ENCODE measurements at places on chromosomes 5 and 9.

DNA sequence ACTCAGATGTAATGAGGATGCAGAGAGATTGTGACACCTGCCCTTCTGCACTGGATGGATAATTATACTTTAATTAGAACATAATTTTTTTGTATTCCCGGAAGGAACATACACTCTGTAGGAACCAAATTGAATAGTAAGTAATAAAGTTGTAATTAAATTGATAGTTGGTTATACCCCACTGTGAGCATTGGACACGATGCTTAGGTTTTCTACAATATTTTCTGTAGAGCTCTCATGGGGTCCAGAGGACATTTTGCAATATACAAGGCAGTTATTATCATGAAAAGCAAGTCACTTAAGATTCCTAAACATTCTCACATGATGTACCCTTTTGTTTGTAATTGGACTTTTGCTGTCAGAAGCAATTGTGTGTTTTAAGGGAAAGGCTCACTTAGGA, 63.4 kb downstream of the DIRAS2 start:
- no peaks in the 10 kb centered on the region for H3K36me3 ChIP-seq
- DNase-seq = no peak
- H3K27me3 ChIP-seq = no peaks in the 10 kb centered on the region
- H3K27ac ChIP-seq = no peak overlapping the region

DNA sequence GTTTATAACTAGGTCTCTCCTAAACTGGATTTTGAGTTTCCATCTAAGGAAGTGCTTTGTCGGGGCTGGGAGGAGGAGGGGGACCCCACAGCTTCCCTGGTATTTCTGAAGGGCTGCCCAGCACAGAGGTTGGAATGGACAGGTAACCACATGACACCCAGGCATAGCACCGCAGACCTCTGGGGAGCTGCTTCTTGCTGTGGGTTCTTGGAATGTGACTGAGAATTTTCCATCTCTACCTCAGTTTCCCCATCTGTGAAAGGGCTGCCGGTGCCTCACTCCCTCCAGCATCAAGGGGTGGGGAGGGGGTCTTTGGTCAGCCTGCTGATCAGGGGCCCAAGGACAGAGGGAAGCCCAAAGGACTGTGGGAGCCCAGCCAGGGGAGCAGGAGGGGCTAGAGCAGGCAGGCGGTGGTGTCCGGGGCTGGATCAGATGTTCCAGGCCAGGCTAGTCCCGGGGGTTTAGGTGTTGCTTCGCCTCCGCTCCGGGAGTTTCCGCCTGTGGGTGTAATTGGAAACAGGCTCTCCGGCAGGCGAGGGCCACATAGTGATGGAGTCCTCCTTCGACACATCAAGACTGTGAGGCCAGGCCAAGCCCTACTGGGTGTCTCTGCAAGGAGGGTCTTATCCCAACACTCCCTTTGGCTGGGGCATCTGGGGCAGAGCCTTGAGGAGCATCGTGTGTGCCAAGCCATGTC, 3.3 kb downstream of the OLFML2A start:
- no peaks in the 10 kb centered on the region for H3K36me3 ChIP-seq
- H3K27ac ChIP-seq = peak overlapping the region; percentile 29
- DNase-seq = no peak
- no peaks in the 10 kb centered on the region for H3K27me3 ChIP-seq
- peaks cover 15% of the 10 kb centered on the region for H3K4me1 ChIP-seq

DNA sequence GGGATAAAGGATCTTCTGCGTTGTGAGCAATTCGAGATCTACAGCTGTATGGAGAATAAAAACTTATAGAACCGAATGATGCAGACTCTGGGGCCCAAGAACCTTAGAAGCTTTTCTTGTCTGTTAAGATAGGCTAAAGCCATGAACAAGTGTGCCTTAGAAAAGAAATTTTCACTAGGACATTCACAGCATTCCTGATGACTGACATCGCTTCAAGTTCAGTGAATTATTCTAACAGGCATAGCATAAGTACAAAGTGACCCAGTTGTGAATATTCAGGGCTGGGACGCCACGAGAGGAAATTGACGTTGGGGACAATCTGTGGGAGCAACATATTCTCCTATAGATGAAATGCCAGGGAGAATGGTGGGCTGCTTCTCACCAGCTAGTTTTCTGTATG, 32.0 kb upstream of the PANK3 start:
- no peak for DNase-seq
- H3K27ac ChIP-seq = no peak overlapping the region
- H3K4me3 ChIP-seq = no peak overlapping the region
- no peaks in the 10 kb centered on the region for H3K4me1 ChIP-seq
- no peaks in the 10 kb centered on the region for H3K36me3 ChIP-seq

- no peak overlapping the region for H3K27ac ChIP-seq
- H3K4me3 ChIP-seq = no peak overlapping the region
- H3K4me1 ChIP-seq = no peaks in the 10 kb centered on the region
- H3K36me3 ChIP-seq = no peaks in the 10 kb centered on the region
- no peak for DNase-seq
Observed at GRCh38 chr9:26326563-26326962, 566.0 kb downstream of the CAAP1 start.

DNA sequence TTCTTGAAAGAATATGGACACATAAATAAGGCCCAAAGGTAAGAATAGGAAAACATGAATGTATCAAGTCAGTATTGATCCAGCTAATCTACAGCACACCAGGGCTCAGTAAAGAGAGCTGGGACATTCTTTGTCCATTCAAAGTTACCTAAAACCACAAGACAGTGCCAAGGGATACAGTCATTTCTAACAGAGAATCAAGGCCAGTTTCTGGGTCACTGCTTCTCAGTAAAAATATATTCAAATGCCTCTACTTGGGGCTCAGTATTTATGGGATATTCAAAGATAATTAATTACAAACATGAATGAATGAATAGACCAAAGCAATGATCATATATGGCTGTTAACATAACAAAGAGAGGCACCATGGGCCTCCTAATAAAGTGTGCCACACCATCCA, 34.9 kb downstream of the MTMR12 start:
- no peak overlapping the region for H3K27ac ChIP-seq
- no peak for DNase-seq
- H3K27me3 ChIP-seq = no peaks in the 10 kb centered on the region
- H3K4me3 ChIP-seq = no peak overlapping the region
- peaks cover 10% of the 10 kb centered on the region for H3K36me3 ChIP-seq
- H3K4me1 ChIP-seq = peaks cover 12% of the 10 kb centered on the region

- no peak for DNase-seq
- H3K4me3 ChIP-seq = no peak overlapping the region
- no peak overlapping the region for H3K27ac ChIP-seq
- no peaks in the 10 kb centered on the region for H3K4me1 ChIP-seq
- peaks cover 36% of the 10 kb centered on the region for H3K27me3 ChIP-seq
Observed at GRCh38 chr5:38167562-38167996, 90.8 kb upstream of the EGFLAM start.

DNA sequence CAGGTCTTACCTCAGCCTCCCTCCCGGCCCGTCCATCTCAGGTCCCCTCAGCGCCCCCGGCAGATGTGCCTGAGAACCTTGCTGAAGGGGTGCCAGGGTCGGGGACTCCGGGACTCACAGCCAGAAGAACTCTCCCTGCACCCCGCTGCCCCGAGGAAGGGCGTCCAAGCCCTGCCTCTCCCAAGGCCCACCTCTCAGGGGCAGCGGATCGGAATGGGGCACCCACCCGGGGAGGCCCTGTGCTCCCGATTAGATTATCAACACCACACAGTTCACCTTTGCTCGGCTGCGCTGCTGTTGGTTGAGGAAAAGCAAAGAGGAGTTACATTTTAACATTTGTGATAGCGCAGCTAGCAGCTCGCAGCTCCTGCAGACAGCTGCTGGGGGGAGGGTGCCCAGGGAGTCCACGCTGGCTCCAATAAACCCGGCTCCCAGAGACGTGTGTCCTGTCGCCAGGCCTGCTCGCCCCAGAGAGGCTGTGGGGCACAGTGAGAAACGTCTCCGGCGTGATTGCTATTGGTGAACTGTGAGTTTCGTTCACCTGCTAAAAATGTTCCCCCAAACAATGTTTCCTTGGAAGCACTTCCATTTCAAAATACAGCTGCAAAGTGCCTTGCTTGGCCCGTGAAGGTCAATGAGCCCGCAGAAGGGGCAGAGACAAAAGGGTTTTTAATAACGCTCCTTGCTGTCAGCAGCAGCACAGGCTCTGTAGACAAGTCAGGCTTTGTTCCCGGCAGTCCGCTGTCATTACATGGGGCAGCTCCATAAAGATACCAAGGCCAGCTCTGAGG, 18.6 kb upstream of the SLC6A19 start:
- peak; percentile 56 for DNase-seq
- no peaks in the 10 kb centered on the region for H3K36me3 ChIP-seq
- H3K4me3 ChIP-seq = no peak overlapping the region
- H3K27ac ChIP-seq = no peak overlapping the region
- H3K4me1 ChIP-seq = no peaks in the 10 kb centered on the region

GRCh38 chr5:172178301-172178987, 9.6 kb downstream of the STK10 start:
- no peak overlapping the region for H3K4me3 ChIP-seq
- 0 out of 2 replicates have a peak, but pooled peaks cover 4% of the 10 kb centered on the region for H3K36me3 ChIP-seq
- no peak overlapping the region for H3K27ac ChIP-seq

DNA sequence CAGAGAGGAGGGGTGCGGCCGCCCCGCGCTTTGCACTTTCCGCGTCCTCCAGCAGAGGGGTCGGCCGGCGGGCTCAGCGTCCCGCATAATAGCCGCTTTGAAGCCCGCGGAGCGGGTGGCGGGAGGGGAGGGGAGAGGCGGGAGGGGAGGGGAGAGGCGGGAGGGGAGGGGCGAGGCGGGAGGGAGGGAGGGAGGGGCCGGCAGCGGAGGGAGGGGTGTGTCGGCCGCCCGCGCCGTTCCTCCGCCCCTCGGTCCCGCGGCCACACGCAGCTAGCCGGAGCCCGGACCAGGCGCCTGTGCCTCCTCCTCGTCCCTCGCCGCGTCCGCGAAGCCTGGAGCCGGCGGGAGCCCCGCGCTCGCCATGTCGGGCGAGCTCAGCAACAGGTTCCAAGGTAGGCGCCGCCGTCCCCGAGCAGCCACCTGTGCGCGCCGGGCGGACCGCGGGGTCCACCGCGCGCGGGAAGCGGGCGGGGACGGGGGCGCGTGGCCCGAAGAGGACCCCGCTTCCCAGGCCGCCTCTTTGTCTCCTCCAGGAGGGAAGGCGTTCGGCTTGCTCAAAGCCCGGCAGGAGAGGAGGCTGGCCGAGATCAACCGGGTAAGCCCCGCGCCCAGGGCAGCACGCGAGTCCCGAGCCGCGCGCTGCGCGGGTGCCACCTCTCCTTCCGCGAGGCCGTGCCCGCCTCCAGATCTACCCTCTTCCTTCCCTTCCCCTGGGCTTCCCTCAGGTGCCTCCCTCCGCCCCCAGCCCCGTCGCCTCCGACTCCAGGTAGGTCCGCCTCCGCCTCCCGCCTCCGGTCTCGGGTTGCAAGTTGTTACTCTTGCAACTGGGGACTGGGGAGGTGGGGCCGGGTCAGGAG, at the start of gene AIF1L:
Gene AIF1L, plus strand, starts transcription at position 263 of the 857 bp plus-strand sequence. Its CDS starts 99 bp downstream, at position 362.
- peak within 1 kb of the TSS; percentile 40 for H3K4me3 ChIP-seq
- H3K27ac ChIP-seq = no peak within 1 kb of the TSS
- H3K4me1 ChIP-seq = no peaks in the 10 kb centered on the region
- DNase-seq = no peak
- H3K27me3 ChIP-seq = peaks cover 6% of the 10 kb centered on the region
- no peaks in the 10 kb centered on the region for H3K36me3 ChIP-seq

GRCh38 chr5:63125392-63125791, 546.8 kb downstream of the LRRC70 start:
- no peak overlapping the region for H3K27ac ChIP-seq
- H3K4me1 ChIP-seq = peaks cover 6% of the 10 kb centered on the region
- no peak for DNase-seq
- H3K4me3 ChIP-seq = no peak overlapping the region
- no peaks in the 10 kb centered on the region for H3K36me3 ChIP-seq
- no peaks in the 10 kb centered on the region for H3K27me3 ChIP-seq

DNA sequence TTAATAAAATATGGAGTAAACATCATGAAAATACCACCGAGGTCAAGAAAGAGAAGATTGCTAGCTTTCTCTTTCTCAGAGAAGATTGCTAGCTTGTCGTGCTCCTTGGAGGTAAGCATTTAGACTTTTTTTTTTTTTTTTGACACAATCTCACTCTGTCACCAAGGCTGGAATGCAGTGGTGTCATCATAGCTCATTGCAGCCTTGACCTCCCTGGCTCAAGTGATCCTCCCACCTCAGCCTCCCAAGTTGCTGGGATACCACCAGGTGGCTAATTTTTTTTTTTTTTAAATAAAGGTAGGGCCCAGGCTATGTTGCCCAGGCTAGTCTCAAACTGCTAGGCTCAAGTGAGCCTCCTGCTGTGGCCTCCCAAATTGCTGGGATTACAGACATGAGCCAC, 26.3 kb upstream of the CPLANE1 start:
- no peak overlapping the region for H3K27ac ChIP-seq
- no peak for DNase-seq
- no peaks in the 10 kb centered on the region for H3K36me3 ChIP-seq
- H3K27me3 ChIP-seq = no peaks in the 10 kb centered on the region
- H3K4me1 ChIP-seq = peaks cover 20% of the 10 kb centered on the region
- no peak overlapping the region for H3K4me3 ChIP-seq

GRCh38 chr5:173809014-173809413, 79.1 kb upstream of the CPEB4 start:
- H3K36me3 ChIP-seq = no peaks in the 10 kb centered on the region
- DNase-seq = no peak
- no peak overlapping the region for H3K4me3 ChIP-seq

DNA sequence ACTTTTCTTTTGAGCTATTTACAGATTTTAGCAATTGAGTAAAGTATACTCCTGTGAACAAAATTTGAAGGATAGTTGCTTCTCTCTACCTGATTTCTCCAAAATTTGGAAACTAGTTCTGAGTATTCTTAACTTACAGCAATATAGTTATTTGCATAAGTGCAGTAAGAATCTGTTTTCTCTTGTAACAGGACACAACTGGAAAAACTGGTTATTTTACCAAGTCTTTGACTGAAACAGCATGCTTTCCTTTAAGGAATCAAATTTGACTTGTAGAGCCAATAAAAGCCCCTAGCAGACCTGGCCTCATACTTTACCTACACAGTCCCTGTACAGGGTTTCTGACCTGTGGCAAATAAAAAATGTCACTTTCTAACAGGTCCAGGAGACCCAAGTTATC, 301.9 kb upstream of the POU5F2 start:
- no peak for DNase-seq
- no peaks in the 10 kb centered on the region for H3K27me3 ChIP-seq
- no peak overlapping the region for H3K4me3 ChIP-seq
- H3K4me1 ChIP-seq = no peaks in the 10 kb centered on the region
- no peak overlapping the region for H3K27ac ChIP-seq

DNA sequence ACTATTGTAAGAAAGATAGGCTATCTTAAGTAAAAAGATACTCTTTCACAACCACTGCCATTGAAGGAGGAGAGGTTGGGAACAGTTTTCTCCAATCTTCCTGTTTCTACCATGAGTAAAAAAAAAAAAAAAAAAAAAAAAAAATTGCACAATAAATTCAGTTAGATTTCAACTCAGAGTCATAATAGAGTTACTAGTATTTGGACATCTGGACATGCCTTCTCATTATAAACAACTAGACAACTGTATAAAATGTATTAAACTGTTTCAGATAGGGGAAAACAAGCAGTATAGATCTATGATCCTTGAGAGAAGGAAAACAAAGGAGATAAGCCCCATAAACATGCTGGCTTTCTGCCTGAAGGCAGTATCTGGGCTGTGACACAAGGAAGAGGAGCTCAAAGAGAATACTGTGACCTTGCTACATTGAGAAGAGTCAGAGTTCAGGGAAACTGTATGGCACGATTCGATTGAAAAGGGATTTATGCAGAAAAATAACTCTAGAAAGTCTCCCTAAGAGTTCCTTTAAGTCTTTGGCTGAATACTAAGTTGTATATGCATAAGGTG, 249.2 kb upstream of the POU5F2 start:
- H3K4me3 ChIP-seq = no peak overlapping the region
- DNase-seq = no peak
- H3K36me3 ChIP-seq = no peaks in the 10 kb centered on the region
- no peaks in the 10 kb centered on the region for H3K4me1 ChIP-seq
- H3K27ac ChIP-seq = no peak overlapping the region
